RPMI7951 (cell line): ENCODE measurements at places on chromosomes 6 and 20.

DNA sequence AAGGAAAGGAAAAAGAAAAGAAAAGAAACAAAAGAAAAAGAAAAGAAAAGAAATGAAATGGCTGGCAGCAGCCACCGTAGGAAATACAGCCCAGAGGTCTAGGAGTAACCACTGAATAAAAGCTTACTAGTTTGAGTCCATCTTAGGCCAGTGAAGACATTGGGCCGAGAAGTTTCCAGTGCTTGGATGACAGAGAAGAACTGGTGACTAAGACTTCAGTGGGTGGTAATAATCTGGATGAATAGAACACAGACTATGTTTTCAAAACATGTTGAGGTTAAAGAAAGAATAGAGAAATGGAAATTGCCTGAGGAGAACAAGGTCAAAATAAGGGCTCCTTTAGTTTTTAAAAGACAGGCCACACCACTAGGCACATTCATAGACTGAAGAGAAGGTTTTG is 198.8 kb downstream of the ATXN1 start:
- DNase-seq, result peak; percentile 47

DNA sequence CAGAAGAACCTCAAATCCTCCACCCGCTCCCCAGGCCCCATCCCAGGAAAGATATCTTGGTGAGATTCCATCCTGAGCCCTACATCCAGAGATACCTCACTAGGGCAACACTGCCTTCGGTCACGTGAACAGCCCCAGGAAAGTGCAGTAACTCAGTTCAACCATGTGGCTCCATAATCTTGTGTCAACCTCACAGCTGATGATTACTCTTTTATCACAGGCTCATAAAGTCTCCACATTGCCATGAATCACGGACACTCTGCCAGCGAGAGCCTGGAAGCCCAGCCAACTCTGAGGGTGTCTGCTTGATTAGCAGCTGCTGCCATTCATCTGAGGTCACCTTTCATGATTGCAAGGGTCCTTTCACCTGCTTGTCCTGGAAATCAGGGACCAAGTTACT is 175.8 kb upstream of the LRFN2 start:
- DNase-seq, result no peak

DNA sequence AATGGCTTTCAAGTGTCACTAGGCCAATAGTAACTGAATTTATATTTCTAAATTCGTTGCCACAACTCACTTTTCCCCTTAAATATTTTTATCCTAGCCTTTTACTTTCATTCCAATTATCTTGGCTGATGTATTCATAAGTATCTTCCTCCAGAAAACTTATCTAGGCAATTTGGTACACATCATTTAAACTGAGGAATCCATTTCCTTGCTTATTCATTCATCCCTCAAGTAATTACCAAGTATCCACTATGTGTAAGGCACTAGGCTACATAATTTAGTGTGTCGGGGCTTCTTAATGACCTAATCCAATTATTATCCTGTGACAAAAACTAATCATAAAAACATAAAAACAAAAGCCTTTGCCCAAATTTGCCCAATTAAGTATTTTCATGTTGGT is 258.3 kb upstream of the TCF21 start:
- DNase-seq, result peak; percentile 40

- peak; percentile 90 for DNase-seq
These were observed 40.3 kb upstream of the OGFRL1 start for GRCh38 chr6:71248306-71248765.

DNA sequence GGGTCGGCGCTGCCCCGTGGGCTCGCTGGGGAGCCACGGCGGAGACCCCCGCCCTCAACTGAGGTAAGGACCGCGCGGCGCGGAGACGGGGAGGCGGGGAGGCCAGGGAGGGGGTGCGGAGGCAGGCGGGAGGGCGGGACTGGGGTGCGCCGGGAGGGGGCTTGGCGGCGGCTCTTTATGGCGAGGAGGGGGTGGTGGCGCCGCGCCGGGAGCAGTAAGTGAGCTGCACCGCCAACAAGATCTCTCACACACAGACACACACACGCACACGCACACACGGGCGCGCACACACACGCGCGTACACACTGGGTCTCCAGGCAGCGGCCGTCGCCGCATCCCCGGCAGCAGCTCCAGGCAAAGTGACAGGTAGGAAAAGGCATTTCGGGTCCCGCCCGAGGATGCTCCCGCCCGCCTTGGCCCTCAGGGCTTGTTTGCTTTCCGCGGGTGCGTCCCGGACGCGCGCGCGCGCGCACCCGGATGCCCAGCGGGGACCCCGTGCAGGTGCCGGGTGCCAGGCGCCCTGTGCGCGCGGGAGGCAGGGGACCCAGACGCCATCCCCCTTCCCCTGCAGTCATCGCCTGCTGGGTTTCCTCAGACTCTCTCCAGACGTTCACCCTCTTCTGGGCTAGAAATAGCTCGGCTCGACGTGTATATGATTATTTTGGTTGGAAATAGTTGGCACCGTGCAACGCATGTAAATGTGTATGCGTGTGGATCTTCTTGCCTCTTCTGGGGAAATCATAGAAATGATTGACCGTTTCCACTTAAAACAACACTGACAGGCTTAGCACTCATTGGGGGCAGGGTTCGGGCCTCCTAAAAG is at the start of gene PLCB4:
PLCB4 (plus strand) TSS at position 247 of the 823 bp plus-strand sequence. CDS start 238,728 bp downstream, outside the sequence.
- DNase-seq, result peak; percentile 71

GRCh38 chr6:87093651-87094050 is 1.3 kb downstream of the CGA start:
- no peak for DNase-seq

- DNase-seq, result peak; percentile 40
These were observed 52.0 kb upstream of the MTHFD1L start for GRCh38 chr6:150813319-150813992.

DNA sequence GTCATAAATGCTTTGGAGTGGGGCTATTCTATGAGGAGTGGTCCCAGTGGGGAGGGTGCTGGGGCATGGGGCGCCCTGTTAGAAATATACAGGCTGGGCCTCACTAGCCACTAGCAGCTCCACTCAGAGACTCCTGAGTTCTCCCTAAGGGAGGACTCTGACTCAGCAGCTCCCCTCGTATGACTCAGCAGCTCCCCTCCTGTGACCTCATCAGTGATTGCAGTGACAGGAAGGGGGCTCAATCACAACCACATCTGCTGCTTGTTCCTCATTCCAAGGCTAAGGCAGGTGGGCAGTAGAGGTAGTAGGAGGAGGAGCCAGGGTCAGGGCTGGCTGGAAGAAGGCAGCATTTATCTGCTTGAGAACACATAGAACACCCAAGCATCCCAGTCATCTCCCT is 73.7 kb downstream of the PRND start:
- DNase-seq, result peak; percentile 77

DNA sequence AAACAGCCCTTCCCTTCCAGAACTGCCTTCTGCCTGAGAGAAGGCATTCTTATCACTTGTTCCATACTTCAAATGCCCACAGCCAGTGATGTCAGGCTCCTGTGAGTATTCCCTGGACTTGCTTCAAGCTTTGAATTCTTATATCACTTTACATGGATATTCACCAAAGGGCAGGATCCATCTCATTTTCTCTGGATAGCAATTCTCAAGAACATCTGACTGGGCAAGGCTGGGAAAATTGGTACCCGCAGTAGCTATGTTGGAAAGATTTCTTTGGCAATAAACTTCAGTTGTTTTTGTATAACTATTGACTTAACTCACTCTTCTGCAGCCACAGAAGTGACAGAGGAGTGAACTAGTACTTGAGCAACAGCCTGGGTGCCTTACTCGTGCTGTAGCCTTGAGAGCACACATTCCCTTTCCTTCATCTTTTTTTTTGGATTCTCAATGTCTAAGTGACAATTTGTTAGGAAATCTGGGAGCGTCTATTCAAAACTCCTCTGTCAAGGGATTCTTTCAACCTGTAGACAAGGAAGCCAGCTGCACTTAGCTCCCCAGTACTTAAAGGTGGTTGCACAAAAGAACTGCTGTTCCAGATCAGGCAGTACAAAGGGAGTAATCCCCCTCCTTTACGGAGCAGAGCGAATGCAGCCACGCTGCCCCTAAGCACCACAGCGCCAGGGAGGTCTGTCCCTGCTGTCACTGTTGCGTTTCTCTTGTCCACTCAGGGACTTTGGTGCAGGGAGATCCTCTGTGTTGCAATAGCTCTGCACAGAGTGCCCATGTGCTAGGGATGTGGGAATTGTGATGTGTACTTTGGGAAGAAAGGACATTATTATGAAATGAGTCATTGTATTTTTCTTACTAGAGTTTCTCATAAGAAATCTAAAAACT is 69.6 kb downstream of the JAG1 start:
- peak; percentile 94 for DNase-seq

GRCh38 chr6:6654599-6655575 is 66.4 kb downstream of the LY86 start:
- no peak for DNase-seq

- no peak for DNase-seq
These were observed 166.0 kb upstream of the PROKR2 start for GRCh38 chr20:5482791-5483190.

DNA sequence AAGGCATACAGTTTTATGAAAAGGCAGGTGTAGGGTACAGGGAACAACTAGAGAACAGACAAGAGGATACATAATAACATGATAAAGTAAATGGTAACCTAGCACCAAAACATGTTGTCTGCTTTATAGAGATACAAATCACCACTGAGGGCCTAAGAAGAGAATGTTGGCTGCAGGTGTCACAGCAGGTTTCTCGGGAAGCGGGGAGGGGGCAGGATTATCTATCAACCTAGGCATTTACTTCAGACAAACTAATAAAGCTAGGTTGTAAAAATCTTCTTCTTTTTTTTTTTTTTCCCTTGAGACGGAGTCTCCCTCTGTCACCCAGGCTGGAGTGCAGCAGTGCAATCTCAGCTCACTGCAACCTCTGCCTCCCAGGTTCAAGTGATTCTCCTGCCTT is 22.7 kb downstream of the PIM1 start:
- DNase-seq, result no peak

- no peak for DNase-seq
These were observed 114.1 kb upstream of the ESR1 start for GRCh38 chr6:151693366-151693765.

DNA sequence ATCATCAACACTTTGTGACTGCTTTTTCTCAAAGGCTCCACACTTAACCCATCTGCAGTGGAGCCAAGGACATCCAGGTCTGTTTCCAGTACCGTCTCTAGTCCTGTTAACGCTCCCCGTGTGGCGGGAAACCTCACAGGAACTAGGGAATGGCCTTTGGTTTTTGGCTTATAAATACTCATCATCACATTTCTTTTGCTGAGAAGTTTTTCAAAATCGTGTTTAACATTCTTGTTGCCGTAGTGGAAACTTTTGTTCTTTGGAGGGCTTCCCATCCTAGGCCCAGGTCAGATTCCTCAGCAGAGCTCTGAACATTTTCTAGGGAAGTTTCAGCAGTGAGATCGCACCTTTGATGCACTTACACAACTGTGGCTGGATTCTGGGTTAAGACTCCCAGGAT is 24.6 kb downstream of the DAAM2 start:
- no peak for DNase-seq

- DNase-seq, result peak; percentile 58
These were observed 71.6 kb downstream of the GPX5 start for GRCh38 chr6:28597217-28597835.

GRCh38 chr6:168605964-168606363 is 165.0 kb downstream of the SMOC2 start:
- DNase-seq, result no peak

- no peak for DNase-seq
These were observed 78.2 kb downstream of the FRK start for GRCh38 chr6:115982453-115982852.

DNA sequence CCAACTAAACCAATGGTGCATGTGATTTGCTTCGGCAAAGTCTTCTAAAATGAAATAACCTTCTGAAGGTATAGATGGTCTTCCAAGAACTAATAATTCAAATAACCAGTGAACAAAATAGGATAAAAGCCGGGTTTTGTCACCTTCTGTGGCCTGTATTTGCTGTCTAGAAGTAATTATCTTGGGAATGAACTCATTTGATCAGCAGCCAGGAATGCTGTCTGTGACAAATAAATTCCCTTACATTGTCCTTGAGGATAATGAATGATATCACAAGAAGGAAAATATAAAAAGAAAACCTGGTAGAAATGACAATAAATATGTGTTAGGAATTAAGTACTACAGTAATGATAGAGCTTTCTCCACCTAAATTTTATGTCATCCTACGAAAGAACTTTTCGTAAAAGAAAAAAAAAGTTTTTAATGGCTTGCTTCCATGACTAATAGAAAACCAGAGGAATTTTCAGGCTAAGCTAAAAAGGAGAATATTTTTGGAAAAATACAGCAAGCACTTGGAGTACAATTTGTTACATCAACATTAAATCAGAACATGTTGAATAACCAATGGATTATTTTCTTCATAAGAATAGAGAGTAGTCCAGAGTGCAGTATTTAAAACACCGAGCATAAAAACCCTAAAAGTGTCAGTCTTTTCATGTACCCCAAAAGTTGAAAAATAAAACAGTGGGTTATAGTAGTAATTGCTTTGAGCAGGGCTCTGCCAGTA is 247.7 kb downstream of the TBC1D7 start:
- DNase-seq, result no peak

DNA sequence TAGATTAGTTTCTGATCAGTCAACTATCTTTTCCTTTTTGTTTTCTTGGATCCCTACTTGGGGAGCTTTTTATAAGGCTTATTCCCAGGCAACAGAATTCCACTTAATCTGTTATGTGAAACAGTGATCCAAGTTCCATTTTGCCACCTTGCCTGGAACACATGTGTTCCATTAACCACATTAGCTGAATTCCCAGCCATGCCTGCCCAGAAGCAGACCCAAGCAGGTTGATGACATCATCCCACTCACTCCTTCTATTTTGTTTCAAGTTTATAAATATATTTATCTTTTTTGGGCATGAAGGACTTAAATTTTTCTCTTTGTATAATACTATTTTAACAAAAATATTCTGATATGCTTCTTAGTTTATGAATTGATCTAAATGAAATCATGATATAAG is 587.4 kb downstream of the GRIK2 start:
- no peak for DNase-seq

GRCh38 chr6:131068165-131068564 is 5.1 kb upstream of the EPB41L2 start:
- no peak for DNase-seq

DNA sequence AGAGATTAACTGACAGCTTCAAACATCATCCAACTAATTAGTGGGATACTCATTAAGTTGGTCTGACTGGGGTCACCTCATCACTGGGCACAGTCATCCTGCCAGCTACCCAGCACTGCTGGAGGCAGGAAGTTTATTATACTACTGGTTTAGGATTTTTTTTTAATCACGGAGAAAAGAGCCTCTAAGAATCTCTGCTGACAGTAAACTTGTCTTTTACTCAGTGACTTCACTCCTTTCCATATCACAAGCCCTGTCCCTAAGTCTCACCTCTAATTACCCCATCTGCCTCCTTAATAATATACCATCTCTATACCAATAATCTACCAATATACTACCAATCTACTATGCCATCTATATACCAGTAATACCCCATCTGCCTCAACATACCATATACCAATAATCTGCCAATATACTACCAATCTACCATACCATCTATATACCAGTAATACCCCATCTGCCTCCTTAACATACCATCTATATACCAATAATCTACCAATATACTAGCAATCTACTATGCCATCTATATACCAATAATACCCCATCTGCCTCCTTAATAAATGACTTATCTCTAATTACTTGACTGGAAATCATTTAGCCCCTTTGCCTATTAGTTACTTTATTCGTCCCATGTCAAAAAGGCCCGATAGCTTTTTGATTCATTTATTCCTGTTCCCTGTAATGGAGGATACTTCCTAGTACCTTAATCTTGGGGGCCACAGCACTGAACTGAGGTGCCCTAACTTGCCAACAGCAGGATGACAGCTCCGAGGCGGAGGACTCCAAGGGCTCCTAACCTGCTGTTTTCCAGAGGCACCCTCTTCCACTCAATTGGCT is 5.0 kb downstream of the ATP5F1E start:
- DNase-seq, result no peak

- peak; percentile 62 for DNase-seq
These were observed 1.5 kb upstream of the VEGFA start for GRCh38 chr6:43768506-43768860.

- no peak for DNase-seq
These were observed 134.8 kb downstream of the CD83 start for GRCh38 chr6:14252271-14252850.
